ENCODE measurements at places on chromosomes 11 and 22.

DNA sequence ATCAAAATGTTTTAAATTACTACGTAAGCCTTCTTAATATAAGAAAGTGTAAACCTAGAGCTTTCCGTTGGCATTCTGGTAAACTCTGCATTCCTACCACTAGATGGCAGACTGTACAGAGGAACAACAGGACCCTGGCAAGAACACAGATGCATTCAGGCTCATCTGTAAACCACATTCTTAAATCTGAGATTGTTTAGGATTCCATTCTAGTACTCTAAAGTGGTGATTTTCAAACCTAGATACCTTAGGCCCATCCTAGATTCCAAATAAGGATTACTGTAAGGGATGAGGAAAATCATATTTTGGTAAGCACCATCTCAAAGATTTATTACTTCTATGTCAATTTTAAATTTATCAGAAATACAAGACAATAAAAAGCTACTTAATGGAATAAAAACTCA lies 26.9 kb downstream of the PICALM start:
- DNase-seq, result peak; percentile 88

- no peak for DNase-seq
Observed at GRCh38 chr11:115707180-115707905, 203.1 kb upstream of the CADM1 start.

GRCh38 chr11:17508306-17508705 lies 31.7 kb upstream of the ABCC8 start:
- DNase-seq, result no peak

- no peak for DNase-seq
Observed at GRCh38 chr11:11451501-11452005, 98.5 kb upstream of the CSNK2A3 start.

GRCh38 chr11:119471329-119471728 lies 48.4 kb upstream of the THY1 start:
- DNase-seq, result no peak

DNA sequence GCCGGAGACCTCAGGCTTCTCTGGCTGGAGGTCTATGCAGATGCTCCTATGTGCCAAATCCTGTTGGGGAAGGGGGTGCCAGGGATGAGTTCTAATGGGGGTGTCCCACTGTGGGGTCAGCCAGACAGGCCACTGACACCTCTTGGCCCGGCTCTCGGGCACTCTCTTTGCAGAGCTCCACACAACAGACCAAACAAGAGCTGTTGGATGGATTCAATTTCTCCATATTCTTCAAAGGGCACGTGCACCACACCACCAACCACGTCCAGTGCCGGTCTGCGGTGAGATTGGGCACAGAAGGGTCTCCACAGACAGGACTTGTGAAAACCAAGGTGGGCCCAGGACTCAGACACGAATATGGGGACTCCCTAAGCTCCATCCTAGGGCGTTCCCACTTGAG lies 2.2 kb upstream of the RGL4 start:
- DNase-seq, result no peak

DNA sequence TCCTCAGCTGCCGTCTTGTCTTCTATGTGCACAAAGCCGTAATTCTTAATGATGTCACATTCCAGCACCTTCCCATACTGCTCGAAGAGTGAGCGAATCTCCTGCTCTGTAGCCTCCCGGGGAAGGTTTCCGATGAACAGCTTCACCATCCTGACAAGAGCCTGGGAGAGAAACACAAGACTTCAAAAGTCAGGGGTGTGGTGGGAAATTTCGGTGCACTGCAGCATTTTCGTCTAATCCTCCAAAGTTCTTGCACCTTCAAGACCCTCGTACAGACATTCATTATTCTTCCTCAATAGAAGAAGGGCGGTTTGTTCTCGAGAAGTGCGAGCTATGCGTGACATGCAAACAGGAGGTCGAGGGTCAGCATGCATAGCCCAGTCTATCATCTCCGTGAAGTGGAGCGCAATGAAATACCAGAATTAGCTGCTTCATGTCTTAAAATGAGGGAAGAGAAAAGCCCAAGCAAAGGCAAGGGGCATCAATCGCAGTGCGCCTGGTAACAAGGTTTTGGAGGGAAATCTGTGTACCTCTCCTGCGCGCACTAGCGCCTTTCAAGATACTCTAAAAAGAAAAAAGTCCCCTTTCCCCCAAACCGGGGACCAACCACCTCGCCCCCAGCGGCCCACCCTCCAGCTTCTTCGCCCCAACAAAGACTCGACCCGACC lies 622 bp downstream of the RBM4B start:
- DNase-seq, result no peak

DNA sequence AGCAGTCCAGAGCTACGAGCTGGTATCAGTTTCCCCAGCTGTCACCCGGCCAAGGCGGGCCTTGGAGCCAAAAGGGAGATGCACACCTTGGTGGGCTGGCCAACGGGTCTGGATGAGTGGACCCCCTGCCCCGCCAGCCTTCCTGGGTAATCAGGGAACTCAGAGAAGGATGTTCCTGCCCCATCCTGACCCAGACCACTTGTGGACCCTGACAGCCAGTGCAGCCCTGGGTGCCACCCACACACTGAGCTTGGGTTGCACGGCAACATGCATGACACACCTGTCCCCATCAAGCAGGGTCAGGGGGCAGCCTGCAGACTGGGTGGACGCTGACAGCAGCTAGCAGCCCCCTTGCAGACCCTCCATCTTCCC lies 8.6 kb downstream of the SLC25A1 start:
- DNase-seq, result no peak

DNA sequence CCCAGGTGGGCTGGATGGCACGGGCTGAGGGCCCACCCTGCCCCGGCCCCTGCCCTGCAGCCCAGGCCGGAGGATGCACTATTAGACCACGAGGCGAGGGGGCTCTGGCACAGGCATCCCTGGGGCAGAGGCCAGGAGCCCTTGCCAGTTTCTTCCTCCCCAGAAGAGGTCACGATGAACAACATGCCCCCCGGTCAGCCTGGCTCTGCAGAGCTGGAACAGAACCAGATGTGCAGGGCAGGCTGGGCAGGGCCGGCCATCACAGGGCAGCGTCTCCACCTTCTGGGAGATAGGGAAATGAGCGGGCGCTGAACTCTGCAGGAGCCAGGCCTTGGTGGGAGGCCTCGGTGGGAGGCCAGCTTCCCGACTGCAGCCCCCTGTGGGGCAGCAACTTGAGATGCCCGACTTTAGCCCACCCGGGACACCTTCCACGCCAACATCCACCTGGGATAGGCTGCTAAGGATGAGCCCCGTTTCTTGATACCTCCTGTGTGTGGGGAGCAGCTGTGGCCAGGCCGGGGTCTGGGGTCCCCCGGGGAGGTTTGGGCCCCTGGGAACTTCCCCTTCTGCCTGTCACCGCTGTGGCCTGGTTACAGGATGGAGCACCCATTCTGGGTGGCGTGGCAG lies 21.8 kb upstream of the GNB1L start:
- no peak for DNase-seq

DNA sequence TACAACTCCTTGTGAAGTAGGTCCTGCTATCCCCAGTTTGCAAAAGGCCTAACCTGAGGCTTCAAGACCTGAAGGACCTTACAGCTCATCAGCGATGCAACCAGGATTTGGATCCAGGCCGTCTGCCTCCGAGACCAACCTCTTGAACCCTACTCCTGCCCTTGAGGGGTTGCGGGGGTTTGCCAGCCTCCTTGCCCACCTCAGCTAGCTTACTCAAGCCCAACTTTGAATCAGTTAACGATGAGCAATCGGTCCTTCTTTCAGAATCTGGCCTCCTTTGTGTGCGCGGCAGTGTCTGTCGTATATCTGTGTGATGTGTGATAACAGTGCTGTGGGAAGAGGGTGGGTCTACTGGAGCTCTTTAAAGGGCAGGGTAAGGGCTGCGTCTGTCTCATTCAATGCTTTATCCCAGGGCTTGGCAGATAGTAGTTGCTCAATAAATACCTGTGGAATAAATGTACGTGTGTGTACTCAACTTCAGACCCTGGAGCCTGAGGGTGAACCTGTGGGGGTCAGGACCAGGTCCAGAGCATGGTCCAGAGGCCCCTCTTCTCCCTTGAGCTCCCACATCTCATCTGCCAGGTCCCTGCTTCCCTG lies 3.2 kb downstream of the CHRM1 start:
- no peak for DNase-seq

DNA sequence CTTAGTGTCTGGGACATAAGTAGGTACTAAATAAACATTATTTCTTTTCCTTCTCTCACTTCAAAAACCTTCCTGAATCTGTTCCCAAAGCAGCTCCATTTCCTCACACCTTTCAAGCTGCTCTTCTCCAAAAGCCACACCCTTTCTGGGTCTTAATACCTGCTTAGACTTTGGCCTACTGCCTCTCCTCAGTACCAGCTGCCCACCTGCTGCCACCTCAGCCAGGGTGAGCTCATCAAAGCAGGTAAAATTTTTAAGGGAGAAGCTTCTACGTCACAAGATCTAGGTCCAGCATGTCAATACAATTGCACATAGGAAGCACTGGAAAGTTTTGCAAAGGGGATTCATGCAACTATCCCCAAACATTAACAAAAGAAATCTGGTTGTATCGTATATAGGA lies 108.4 kb downstream of the RPL27A start:
- DNase-seq, result no peak

DNA sequence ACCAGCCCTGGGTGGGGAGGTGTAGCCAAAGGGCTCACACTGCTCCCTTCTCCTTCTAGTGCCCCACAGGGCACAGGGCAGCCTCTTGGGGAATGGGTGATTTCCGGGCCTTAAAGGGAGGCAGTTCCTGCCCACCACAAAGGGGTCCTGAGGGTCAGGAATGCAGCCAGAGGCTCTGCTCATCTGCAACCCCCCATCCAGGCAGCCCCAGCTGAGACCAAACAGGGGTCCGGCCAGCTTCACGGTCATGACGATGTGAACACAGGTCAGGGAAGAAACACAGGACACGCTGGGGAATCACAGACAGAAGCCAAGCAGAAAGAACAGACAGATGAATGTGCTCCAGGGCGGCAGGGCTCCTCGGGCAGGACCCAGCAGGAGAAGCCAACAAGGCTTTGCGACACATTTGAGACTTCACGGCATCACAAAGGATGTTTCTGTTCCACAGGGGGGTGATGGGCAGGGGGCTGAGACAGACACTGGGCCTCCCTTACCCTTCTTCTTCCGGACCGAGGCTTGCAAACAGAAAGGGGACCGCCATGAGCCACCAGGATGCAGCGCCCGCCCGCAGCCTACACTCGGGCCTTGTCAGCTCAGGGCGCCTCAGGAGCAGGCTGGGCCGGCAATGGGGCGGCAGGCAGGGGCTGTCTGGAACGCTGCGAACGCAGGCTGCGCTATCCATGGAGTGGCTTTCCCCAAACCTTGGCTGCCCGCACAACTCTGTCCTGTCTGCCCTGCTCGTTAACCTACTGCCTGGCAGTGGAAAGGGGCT lies 101.9 kb downstream of the CTTN start:
- no peak for DNase-seq

DNA sequence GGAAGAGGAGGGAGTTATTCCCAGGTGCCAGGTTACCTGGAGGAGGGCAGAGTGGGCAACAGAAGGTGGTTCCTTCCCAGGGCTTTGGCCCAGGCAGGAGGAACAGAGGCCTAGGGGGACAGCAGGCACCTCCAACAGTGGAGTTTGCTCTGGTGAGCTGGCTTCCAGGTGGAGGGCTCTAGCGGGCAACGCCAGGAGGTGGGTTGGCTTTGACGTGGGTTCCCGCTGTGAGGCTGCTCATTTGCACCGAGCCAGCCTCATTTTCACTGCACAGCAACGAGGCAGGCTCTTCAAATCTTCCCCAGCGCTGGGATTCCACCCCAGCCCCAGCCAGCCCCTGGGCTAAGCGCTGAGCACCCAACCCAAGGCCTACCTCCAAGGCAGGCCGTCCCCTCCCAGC lies 8.1 kb downstream of the IGSF9B start:
- DNase-seq, result no peak

DNA sequence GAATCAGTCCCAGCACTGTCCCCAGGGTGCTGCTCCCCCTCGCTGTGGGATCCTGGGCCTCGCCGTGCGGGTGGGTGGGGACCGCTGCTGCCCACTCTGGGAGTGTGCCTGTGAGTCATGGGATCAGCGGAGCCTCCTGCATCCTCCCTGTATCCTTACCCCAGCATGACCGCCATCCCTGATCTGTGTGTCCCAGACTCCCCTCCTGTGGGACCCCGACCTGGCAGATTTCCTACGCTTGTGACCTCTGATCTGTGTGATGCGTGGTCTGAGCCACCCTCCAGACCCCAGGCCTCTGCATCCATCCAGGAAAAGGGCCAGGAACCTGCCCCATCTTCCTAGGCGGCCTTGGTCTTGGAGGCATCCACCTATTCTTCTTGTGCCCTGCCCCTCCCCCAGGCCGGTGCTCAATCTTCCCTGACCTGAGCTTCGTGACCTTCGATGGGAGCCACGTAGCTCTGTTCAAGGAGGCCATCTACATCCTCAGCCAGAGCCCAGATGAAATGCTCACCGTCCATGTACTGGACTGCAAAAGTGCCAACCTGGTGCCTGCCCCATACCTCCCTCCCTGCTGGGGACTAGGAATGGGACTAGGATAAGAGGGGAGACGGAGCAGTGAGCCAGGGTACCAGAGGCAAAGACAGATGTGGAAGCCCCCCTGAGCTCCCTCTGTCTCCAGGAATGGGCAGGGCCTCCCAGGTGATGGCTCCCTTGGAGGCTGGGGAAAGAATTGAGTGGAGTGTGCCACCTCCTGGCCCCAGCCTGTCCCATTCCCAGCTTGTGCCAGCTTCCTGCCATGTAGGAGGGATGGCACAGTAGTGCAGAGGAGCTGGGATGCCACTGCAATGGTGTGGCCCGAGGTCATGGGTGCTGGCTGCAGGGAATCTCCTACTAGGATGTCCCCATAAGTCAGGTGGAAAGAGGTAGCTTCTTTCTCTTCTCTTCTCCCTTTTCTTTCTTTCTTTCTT lies 65.4 kb downstream of the OTOG start:
- no peak for DNase-seq

DNA sequence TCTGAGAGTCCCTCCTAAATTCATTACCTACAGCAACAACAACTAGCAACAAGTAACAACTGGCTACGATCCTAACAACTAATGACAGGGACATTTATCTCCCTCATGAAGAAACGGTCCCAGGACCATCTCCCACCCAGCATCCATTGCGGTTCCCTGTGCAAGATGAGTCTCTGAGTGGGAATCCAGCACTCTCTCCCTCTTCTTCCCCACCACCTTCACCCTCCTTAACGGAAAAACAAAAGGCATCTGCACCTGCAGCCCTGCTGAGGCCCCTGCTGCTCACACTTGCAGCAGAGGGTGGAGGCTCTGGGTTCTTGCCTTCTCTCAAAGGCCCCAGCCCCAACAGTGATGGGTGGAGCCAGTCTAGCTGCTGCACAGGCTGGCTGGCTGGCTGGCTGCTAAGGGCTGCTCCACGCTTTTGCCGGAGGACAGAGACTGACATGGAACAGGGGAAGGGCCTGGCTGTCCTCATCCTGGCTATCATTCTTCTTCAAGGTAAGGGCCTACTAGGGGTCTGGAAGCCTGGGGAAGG lies at the start of gene CD3G:
Gene CD3G (plus strand): TSS at position 364 of the 535 bp plus-strand sequence. CDS start 80 bp downstream, at position 444.
- DNase-seq, result no peak

- no peak for DNase-seq
Observed at GRCh38 chr11:64888729-64889511, 10.5 kb upstream of the EHD1 start.

DNA sequence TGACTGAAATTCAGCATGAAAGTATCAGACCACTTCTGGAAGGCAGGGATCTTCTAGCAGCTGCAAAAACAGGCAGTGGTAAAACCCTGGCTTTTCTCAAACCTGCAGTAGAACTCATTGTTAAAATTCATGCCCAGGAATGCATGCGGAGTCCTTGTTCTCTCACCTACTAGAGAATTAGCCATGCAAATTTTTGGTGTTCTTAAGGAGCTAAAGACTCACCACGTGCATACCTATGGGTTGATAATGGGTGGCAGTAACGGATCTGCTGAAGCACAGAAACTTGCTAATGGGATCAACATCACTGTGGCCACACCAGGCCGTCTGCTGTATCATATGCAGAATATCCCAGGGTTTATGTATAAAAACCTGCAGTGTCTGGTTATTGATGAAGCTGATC lies 19.1 kb downstream of the ZBTB44 start:
- no peak for DNase-seq

All from lung (tissue), 17 donors.